ENCODE measurements at places on chromosomes 3 and 15.

- no peak for DNase-seq
Measured at GRCh38 chr3:12750658-12751071, 8.4 kb downstream of the TMEM40 start.

DNA sequence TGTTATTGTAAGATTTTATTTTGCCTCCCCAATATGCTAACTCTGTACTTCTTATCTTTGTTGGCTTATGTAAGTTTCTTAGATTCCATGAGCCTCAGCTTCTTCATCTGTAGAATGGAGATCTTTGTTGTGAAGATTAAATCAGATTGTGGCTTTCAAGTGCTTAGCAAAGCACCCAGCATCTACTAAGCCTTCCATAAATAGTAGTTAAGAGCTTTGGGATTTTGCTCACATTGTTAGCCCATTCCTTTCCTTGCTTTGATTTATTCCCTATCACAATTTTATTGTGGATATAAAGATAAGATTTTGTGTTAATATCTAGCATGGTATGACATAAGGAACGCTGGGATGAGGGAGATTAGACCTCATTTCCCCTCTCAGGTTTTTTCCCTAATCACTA lies 501.4 kb downstream of the PYDC2 start:
- no peak for DNase-seq

- DNase-seq, result no peak
Measured at GRCh38 chr15:89513284-89513683, 16.9 kb upstream of the RHCG start.

DNA sequence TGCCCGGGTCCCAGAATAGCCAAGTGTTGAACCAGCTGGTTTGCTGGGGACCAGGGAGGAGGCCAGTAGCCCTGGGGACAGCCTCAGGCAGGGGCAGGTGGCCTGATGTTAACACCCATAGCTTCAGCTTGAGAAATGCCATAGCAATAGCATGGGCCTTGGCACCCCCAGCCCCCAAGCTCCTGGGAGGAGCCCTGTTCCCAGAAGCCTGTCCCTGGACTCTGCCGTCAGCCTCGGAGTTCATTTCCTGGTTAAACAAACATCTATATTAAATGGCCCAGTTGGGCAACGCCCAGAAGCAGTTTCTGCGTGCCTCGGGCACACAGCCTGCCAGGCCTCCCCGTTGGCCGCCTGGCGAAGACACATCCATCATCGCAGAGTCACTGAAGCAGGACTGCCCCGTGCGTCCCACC lies 58.2 kb downstream of the FGD5 start:
- DNase-seq, result no peak

GRCh38 chr15:77044228-77045042 lies 26.5 kb downstream of the TSPAN3 start:
- DNase-seq, result no peak

DNA sequence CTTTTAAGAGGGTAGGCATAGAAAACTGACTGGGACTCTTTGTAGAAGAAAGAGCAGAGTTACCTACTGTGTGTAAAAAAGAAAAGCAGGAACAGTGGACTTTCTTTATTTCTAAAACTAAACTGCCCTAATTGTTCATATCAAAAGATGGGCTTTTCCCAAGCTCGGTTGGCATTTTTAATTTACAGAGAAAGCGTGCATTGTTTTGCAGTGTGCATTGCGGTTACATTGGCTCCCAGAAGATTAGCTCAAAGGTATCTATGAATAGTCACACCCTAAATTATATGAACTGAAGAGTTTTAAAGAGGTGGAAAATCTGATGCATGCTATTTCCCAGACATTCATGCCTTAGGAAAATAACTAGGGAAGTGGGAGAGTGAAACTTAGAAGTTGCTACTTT lies 36.5 kb downstream of the MITF start:
- DNase-seq, result no peak

GRCh38 chr3:149815728-149816127 lies 2.7 kb downstream of the RNF13 start:
- DNase-seq, result no peak

GRCh38 chr3:196195664-196196265 lies 15.4 kb downstream of the ZDHHC19 start:
- no peak for DNase-seq

GRCh38 chr15:58472821-58473581 lies 41.2 kb downstream of the LIPC start:
- DNase-seq, result peak; percentile 49

DNA sequence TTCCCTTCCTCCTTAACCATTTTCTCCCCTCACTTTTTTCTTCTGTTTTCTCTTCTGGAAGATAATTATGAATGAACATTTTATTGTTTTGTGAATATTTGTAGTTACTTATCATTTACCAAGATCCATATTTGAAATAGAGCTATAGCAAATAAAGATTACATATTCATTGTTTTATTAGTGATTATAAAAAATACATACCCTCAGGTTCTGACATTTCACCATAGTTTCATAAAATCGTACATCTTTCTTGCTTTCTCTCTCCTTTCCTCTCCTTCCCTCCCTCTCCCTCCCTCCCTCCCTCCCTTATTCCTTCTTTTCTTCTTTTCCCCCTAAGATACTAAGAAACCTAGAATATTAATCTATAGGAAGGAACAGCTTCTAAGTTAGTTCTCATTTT lies 410.9 kb upstream of the GOLIM4 start:
- no peak for DNase-seq

GRCh38 chr3:143825513-143825912 lies 22.8 kb downstream of the SLC9A9 start:
- no peak for DNase-seq

- DNase-seq, result no peak
Measured at GRCh38 chr15:27382361-27383025, 411.5 kb downstream of the GABRG3 start.

GRCh38 chr3:15277861-15278500 lies 54.4 kb downstream of the SH3BP5 start:
- DNase-seq, result no peak

DNA sequence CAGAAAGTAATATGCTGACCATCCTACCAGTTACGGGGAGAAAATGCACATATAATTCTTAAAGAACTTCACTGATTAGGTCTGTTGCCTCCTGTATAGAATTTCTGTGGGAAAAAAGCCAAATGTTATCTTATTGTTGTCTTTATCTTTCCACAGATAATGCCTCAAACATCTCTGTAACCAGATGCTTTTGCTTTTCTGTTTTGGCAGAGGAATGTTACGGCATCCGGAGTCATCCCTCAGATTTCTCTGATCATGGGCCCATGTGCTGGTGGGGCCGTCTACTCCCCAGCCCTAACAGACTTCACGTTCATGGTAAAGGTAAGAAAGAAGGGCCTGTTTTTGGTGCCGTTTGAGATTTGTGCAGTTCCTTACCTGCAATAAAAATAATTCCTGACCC lies 33.5 kb downstream of the PCCB start:
- DNase-seq, result no peak

DNA sequence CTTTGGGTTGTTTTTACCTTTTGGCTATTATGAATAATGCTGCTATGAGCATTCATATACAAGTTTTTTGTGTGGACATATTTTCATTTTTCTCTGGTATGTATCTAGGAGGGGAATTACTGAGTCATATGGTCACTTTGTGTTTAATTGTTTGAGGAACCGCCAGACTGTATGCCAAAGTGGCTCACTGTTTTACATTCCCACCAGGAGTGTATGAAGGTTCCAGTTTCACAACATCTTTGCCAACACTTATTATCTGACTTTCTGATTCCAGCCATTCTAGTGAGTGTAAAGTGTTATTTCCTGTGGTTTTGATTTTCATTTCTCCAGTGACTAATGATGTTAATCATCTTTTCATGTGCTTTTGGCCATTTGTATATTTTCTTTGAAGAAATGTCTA lies 51.8 kb downstream of the CMTM7 start:
- DNase-seq, result no peak

DNA sequence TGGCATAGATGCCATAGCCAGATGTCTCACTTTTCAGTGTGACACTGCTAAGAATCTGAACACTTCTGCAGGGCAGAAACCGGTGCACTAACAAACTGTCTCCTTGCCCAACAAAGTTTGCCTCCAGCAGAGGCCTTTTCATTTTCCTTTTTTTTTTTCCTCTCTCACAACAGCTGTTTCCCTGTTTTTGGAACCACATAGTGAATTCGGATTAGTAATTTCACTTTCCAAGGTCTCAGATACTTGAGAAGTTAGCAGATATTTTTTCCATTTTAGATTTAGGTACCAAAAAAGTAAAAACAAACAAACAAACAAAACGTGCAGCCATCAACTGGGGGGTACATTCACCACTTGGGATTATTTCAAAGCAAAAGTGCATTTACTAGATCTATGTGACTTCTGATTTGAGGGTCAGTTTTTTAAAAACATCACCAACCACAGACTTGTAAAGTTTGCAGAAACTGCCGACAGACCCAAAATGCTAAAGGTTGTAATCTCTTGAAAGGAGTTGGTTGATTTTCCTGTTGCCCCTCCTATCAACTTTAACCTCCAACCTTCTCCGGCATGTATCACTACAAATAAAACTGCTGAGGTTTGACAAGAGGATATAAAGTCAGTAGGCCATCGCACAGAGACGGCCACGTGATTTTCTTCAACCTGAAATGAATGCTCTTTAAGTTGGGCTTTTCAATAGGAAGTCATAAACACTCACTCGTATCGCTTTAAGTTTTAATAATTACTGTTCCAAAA lies 169.1 kb downstream of the CDIN1 start:
- no peak for DNase-seq

DNA sequence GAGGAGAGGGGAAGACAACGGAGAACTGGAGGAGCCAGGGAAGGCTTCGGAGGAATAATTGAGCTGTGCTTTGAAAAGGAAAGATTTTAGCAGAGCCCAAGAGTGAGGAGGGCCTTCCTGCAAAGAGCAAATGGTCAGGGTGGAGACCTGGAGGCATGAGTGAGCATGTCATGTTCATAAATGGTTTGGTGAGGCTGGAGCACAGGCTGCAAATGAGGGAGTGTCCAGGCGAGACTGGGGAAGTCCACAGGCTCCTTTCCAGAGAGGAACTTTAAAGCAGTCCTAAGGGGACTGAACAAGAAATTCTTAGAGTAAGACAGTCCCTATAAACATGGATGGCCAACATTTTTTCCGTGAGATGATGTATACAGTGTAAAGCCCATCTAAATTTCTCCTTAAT lies 108.8 kb downstream of the THSD4 start:
- no peak for DNase-seq

Measured in CD4-positive, alpha-beta T cell treated with Interleukin-15 for 1 hour (primary cell).